ENCODE measurements at places on chromosomes 3 and 15.

DNA sequence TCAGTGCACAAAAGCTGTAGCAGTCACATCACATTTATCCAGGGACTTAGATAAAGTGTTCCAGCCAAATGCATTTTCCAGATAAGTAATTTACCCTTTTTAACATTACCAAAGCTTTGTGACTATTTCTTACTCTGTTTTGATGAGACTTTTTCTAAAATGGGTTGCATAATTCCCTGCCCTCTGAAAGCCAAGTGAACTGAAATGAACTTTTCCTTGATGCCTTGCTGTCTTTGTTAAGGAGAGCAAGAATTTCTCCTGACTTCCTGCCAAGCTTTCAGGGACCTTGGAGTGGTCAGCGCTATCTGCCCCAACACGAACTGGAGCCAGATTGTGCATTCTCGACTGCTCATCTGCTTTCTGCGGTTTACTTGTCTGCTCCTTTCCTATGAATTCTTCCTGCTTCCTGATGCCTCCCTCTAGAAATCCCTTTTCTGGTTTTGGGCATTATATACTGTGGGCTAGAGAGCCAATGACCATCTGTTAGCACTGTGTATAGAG is 34.8 kb downstream of the EIF4E3 start:
- DNase-seq = no peak

DNA sequence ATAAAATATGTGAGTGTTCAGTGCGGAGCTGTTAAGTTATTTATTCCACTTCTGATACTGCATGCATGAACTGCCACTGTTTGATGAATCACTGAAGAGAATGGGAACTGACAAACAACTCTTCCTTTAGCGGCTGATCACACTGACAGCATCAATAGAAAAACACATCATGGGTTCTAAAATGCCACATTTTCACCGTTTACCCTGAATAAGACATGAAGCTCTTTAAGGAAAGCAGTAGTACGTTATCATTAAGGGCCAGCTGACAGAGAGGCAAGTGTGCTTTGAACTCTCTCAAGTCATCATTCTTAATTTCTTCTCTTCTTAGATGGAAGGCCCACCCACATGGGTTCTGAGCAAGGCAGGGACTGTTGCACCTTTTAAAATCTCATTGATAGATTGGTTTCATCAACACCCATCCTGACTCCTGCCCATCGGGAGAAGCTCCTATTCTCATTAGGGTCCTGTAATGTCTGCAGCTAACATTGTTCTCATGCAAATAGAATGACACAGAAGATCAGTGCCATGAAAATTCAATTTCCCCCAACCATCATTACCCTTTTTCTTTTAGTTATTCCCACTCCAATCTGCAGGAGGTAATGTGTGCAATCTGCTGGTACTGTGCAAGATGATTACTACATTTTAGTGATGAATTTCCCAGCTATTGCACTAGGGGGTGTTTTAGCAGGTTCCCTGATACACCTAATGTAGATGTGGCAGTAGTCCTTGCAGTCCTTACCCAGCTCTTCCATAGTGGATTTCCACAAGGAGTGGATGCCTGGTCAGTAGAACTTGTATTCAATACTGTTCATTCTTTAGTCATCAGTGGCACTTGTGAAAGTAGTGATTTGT is 119.1 kb downstream of the ROBO2 start:
- no peak for DNase-seq

- DNase-seq = no peak
Measured at GRCh38 chr3:195767792-195768191, 43.9 kb downstream of the MUC4 start.

GRCh38 chr3:187777331-187777941 is 32.2 kb upstream of the BCL6 start:
- DNase-seq = no peak

GRCh38 chr3:118269537-118270125 is 765.0 kb downstream of the IGSF11 start:
- no peak for DNase-seq

- no peak for DNase-seq
Measured at GRCh38 chr3:128590948-128591347, 59.7 kb downstream of the RPN1 start.

- no peak for DNase-seq
Measured at GRCh38 chr15:33021806-33022389, 172.6 kb downstream of the FMN1 start.

- DNase-seq = no peak
Measured at GRCh38 chr3:172355836-172356235, 92.4 kb downstream of the GHSR start.

GRCh38 chr3:112676659-112677234 is 35.8 kb upstream of the CCDC80 start:
- DNase-seq = peak; percentile 56

DNA sequence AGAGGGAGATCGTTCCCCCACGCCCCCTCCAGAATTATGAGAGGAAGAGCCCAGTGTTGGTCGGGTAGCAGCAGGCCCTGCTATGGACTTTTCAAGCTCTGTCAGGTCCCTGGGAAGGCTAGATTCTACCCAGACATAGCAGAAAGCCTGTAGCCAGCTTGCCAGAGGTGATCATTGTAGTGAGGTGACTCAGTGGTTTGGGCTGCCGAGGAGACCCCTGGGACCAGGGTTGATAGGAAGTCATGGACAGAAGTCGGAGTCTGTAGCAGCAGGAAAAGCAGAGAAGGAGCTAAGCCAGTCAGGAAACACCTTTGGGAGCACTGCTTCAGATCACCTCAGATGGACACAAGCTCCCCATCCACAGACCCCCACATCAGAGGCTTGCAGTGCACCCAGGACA is 67.7 kb downstream of the CCNL1 start:
- no peak for DNase-seq

- no peak for DNase-seq
Measured at GRCh38 chr15:80588801-80589200, 106.3 kb upstream of the ABHD17C start.

DNA sequence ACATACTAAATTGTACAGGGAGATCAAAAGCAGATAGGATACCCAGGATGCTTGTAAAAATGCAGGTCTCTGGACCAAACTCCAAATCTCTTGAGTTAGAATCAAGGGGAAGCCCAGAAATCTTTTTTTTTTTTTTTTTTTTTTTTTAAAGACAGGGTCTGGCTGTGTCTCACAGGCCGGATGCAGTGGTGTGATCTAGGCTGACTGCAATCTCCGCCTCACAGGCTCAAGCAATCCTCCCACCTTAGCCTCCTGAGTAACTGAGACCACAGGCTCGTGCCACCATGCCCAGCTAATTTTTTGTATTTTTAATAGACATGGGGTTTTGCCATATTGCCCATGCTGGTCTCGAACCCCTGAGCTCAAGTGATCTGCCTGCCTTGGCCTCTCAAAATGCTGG is 373.5 kb downstream of the SHQ1 start:
- DNase-seq = no peak

DNA sequence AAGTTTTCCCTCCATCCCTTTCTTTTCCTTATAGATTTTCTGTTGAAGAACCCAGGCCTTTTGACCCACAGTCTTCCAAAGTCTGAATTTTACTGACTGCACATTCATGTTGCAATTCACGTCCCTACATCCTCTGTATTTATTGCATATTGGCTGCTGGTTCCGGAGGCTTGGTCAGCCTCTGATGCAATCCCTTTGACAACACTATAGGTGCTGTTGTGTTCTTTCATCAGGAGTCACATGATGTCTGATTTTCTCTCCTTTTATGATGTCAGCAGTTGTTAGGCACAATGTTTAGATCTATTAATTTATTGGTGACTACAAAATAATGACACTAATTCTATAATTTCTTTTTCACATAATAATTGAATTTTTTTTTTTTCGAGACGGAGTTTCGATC is 8.7 kb downstream of the CYP1A1 start:
- no peak for DNase-seq

DNA sequence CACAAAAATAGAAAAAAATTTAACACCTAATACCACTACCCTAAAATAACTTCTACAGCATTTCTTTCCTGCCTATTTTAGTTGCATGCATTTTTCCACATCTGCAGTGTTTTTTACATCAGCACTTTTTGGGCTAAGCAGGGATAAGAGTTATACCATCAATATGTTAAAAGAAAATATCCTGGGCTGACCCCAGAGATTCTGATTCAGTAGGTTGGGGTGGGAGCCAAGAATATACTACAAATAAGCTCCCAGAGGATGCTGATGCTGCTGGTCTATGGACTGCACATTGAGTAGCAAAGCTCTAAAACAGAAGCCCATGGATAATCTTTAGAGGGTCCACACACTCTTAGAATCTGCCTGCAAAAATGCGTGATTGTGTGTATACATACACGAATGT is 14.8 kb downstream of the FYCO1 start:
- DNase-seq = no peak

DNA sequence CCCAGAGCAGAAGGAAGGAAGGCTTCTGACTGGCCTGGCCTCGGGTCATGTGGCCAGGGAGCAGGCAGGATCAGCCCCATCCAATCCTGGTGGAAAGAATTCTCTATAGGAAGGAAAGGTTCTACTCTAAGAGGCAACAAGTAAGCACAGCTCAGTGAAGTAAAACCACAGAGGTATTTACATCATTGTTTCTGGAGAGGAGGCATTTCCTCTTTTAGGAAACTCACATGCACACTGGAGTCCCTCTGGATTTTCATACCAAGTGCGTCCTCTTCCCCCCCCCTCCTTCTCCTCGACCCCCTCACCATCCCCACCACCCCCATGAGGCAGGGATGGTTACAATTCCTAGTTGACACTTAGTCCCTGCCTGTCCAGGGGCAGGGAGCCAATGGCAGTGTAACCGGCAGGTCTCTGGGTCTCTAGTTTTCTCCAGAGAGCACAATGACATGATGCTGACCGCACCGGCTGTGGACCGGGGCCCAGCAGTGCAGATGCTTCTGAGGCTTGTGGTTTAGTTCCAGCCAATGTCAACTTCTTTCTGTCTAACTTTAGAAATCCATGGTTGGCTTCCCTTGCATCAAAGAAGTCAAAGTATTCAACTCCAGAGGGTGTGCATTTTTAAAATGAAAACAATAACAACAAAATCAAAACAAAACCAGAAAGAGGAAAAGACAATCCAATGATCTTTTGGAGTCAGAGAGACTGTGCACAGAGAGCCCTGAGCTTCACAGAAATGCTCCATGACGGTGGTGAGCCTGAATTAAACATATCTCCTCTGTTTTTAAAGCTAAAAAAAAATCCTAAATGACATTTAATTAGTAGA is 230.3 kb upstream of the TLE3 start:
- no peak for DNase-seq

- DNase-seq = peak; percentile 18
Measured at GRCh38 chr3:69161587-69162307, 39.4 kb upstream of the LMOD3 start.

- no peak for DNase-seq
Measured at GRCh38 chr15:51355096-51355495, 13.6 kb downstream of the GLDN start.

- no peak for DNase-seq
Measured at GRCh38 chr3:38260474-38260873, 5.1 kb upstream of the SLC22A13 start.

GRCh38 chr15:70324001-70324974 is 226.6 kb upstream of the TLE3 start:
- DNase-seq = no peak

GRCh38 chr3:56758539-56758981 is 43.2 kb downstream of the ARHGEF3 start:
- DNase-seq = no peak

GRCh38 chr3:22380253-22380652 is 629.2 kb upstream of the ZNF385D start:
- DNase-seq = no peak

GRCh38 chr3:42381551-42382082 is 28.8 kb downstream of the LYZL4 start:
- no peak for DNase-seq

DNA sequence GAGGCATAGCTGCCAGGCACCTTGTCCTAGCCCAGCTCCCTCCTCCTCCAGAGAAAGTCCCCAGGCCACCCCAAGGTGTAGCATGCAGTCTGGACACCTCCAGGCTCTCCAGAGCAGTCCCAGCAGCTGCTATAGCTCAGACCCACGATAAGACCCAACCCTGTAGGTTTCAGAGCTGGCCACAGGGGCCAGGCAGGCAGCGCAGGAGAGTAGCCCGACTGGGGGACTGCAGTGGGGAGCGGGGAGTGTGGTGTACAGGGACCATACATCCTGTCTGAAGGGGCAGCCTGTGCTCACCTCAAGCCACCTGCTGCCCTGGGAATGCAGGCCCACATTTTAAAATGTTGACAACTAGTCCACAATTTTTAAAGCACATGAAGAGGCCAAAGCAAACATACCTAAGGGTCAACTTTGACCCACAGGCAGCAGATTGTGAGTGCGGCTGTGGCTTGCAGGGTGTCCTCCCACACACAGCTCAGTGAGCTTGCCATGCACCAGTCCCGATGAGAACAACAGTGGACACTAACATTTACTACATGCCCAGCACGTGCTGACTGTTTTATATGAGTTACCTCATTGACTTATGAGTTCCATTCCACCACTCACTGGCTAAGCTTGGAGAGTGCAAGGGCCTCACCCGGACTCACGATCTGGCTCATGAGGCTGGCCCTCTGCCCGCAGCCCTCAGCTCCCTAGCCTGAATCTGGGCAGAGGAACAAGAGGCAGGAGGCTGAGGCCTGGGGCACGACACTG is 81.4 kb downstream of the DNAJB8 start:
- DNase-seq = no peak

- no peak for DNase-seq
Measured at GRCh38 chr3:127888564-127889107, 26.4 kb upstream of the KBTBD12 start.

- DNase-seq = no peak
Measured at GRCh38 chr15:81612631-81613030, 238.6 kb upstream of the TMC3 start.

DNA sequence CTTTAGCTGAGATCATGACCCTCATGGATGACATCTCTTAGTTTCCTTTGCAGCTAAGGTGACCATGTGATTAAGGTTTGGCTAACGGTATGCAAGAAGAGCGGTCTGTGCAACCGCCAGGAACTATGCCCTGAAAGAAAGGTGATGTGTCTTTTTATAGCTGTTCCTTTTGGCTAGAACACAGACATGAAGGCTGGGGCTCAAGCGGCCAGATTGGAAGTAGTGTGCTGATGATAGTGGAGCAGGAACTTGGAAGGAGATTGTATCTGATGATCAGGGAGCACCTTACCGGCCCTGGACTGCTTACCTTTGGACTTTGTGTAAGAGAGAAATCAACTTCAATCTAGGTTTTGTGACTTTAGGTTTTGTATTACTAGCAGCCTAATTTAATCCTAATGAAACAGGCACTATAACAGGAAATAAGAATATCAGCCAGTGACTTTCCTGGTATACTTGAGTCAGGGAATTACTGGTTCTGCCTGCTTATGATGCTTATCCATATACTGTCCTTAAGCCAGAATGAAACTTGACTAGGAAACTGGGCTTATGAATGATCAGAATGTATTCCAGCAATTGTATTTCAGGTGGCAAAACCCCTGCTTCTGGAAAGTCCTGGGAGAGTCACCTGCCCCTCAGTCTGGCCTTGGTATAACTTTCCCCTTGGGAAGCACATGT is 164.3 kb upstream of the LRIG1 start:
- DNase-seq = no peak

DNA sequence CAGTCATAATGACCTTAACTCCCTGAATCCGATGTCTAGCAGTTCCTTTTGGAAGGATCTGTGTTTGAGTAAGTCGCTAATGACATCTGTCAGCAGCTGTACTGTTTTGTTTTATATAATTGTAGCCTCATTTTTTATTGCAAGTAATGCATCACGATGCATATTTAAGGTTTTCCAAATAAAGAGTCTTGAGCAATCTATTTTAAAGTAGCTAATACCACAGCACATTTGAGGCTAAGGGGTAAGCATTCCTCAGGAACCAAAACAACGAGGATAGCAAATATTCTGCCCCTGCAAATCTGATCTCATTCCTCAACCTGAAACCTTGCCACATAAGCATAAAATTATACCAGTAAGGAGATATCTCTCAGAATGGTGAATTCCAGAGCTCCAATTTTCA is 98.7 kb downstream of the TBC1D5 start:
- DNase-seq = no peak

- no peak for DNase-seq
Measured at GRCh38 chr3:48412375-48413001, 17.4 kb downstream of the PLXNB1 start.

All from T-cell (primary cell).